ENCODE measurements at places on chromosomes 16 and 17.

DNA sequence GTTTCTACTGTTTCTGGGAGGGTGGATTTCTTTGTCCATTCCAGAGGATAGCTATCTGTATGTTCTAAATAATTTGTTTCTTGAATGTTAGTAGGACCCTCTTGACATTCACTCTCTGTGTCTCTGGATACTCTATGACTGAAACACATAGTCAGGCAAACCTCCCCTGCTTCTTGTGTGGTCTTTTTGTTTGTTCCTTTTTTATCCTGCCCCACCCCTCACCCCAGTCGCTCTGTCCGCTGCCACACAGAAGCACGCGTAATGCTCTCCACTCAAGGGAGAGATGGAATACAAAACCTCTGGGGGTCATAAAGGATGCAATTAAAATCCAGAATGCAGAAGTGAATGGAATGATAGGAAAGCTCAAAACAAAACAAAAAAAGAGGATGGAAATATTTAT lies 253.1 kb downstream of the RBFOX1 start:
- DNase-seq, result no peak

GRCh38 chr16:19912455-19913339 lies 28.0 kb upstream of the GPRC5B start:
- DNase-seq, result peak; percentile 22

DNA sequence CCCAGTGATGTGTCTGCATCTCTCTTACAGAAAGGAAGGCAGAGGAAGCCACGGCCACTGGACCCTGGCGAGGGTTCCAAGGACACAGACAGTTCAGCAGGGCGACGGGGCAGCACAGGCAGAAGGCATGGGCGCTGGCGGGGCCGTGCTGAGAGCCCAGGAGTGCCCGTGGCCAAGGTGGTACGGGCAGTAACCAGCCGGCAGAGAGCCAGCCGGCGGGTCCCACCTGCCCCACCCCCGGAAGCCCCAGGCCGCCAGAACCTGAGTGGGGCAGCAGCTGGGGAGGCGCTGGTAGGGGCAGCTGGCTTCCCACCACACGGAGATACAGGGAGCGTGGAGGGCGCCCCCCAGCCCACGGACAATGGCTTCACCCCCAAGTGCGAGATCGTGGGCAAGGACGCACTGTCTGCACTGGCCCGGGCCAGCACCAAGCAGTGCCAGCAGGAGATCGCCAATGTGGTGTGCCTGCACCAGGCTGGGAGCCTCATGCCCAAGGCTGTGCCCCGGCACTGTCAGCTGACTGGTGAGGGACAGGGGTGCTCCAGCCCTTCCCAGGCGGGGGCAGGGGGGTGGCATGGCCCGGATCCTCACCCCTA lies 7.8 kb downstream of the XYLT2 start:
- no peak for DNase-seq

- DNase-seq, result no peak
These were observed 70.8 kb downstream of the NLK start for GRCh38 chr17:28113269-28113668.

- DNase-seq, result no peak
These were observed 26.5 kb upstream of the CES5A start for GRCh38 chr16:55901566-55902217.

DNA sequence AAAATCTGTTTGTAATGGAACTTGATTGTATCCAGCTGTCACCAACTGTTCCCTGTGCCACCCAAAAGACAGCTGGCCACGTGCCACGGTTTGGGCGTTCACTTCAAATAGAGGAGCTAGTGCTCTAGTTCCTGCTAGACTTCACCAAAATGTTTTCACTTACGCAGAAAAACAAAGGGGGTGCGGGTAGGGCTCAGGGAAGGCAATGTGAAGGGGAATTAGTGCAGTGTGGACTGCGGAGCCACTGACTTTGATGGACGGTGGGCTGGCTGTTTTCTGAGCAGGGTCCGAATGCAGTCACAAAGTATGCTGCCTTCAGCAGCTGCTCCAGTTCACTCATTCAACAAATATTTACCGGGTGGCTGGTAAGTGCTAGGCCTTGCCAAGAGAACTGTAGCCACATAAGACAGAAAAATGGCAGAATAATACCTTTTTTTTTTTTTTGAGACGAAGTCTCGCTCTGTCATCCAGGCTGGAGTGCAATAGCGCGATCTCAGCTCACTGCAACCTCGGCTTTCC lies 7.6 kb upstream of the CYTH1 start:
- DNase-seq, result no peak

GRCh38 chr17:80064696-80065095 lies 28.3 kb downstream of the CCDC40 start:
- no peak for DNase-seq

DNA sequence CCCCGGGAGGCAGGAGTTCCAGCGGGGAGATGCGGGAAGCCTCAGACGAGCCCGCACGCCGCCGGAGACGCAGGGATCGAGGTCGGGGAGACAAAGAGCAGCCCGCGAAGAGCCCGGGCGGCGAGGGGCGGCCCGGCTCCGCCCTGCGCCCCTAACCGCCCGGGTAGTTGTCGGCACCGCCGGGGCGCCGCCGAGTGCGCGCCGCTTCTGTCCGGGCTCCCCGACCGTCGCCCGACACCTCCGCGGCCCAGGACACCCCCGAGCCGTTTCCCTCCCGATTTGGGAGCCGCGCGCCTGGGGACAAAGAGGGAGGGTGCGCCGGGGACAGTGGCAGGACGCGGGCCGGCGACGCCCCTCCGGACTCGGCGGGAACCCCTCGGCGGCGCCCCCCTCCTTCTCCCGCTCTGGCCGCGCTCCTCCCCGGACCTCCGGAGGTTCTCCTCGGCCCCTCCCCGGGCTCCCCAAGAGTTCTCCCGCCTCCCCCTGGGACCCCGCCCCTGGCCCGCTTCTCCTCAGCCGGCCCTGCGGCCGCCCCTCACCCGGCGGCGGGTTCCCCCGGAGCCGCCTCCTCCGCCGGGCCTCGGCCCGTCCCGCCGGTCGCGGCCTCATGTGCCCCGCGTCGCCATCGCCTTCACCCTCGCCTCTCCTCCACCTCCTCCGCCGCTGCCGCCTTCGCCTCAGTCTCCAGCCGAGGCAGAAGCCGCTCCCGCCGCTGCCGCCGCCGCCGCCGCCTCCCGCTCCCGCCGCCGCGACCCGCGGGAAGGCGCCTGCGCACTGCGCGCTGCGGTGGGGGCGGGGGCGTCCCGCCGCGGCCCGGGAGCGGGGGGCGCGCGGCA lies at the start of gene GJC1:
TSS of gene GJC1 (minus strand) at position 765 of the 836 bp plus-strand sequence. CDS start 24,470 bp downstream, outside the sequence.
- DNase-seq, result no peak

DNA sequence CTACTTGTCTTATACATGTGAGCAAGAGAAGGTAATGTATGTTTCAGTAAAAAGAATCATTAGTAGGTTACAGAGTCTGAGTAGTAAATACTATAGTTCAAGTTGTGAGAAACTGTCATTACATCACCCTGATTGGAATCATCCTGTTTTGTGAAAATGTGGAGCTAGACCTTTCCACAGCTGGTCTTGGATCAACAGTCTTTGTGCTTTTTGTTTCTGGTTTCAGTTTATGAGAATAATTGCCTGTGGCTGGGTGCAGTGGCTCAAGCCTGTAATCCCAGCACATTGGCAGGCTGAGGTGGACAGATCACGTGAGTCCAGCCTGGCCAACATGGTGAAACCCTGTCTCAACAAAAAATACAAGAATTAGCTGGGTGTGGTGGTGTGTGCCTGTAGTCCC lies 19.7 kb upstream of the SHISA9 start:
- DNase-seq, result no peak
